ENCODE measurements at places on chromosomes 7 and 10.

- DNase-seq, result no peak
Observed at GRCh38 chr10:96655461-96656197, 64.7 kb downstream of the PIK3AP1 start.

GRCh38 chr7:116704650-116705228 lies 32.7 kb downstream of the MET start:
- DNase-seq, result no peak

DNA sequence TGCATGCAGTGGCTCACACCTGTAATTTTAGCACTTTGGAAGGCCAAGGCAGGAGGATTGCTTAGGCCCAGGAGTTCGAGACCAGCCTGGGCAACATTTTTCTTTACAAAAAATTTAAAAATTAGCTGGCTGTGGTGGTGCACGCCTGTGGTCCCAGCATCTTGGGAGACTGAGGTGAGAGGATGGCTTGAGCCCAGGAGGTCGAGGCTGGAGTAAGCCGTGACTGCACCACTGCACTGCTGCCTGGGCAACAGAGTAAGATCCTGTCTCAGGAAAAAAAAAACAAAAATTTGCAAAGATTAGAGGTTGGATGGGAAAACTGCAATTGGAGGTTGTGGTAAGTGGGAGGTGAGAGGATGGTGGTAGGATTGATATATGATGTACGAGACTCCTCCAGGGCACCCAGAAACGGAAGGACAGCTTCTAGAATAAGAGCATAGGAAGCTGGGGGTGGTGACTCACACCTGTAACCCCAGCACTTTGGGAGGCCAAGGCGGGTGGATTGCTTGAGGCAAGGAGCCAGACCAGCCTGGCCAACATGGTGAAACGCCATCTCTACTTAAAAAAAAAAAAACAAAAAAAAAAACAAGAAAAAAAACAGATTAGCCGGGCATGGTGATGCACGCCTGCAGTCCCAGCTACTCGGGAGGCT lies 19.1 kb upstream of the PARP12 start:
- DNase-seq, result no peak

- no peak for DNase-seq
Observed at GRCh38 chr7:76338298-76339084, 20.3 kb downstream of the YWHAG start.

DNA sequence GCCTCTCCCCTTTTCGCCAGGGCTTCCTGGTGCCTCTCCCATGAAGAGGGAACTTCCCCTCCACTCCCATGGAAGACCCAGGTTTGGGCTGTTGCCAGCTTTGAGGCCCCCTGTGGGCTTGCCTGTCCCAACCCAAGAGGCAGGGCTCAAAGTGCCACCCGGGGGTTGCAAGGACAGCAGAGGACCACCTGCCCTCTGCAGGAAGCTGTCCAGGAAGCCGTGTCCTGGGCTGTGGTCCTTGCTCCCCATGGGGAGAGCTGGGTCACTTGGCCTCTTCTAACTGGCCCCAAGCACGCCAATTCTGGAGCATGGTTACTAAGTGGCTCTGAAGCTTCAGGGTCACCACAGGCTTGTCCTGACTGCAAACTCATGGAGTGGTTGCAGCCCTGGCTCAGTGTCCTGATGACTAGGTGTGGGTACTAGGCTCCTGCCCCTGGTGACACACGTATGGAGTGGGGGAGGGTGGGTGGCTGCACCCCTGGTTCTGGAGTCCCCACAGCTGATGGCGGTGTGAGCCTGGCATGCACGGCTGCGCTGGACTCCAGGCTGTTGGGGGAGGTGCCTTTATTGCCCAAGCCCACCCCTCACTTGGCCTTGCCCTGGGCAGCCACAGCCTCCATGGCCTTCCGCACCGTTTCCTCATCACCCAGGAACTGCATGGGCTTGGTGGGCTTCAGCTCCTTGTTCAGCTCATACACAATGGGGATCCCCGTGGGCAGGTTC lies 3.0 kb downstream of the PGAM2 start:
- no peak for DNase-seq

DNA sequence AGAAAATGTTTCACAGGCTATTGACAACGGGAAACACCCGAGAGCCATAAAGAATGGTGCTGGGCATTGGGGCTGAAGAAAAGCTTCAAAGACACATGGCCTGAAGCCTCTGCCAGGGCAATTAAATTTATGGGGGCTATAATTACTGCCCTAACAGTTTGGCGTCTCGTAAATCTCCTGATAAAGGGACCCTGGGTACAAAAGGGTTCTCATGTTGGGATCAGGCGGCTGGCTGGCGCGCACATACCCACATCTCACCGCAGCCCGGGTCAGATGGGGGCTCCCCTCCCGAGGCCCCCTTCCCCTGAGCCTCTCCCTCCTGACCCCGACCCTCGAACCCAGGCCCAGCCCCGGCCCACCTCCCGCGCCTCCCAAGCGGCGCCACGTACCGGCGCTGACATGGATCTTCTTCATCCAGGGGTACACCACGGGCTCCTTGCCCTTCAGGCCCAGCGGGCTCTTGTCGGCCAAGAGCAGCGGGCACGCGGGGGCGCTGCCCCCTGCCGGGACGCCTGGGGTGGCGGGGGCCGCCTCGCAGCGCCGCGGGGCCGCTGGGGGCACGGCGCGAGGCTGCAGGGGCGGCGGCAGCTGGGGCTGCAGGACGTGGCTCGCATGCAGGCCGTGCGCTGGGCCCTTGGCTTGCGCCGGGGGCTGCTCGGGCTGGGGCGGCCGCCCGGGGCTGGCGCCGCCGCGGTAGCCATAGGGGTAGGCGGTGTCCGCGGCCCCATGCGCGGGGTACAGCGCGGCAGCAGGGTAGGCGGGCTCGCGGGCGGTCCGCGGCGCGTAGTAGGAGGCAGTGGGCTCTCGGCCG lies 623 bp downstream of the HOXA4 start:
- peak; percentile 33 for DNase-seq

DNA sequence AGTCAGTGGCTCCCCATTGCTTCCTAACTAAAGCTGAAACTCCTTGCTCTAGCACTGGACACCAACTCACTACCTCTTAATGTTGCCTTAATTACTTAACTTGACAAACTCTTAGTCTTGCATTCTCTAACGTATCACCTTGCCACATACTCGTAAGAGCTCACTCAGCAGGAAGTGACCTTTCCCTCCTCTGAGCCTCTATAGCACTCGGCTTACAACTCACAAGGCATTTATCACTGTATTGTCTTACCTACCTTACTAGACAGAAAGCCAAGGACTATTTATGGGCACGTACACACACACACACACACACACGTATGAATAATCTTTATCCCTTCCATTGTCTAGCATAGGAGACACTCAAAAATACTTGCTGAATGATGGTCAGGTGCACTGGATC lies 21.2 kb downstream of the CEP41 start:
- no peak for DNase-seq

- no peak for DNase-seq
Observed at GRCh38 chr10:106592396-106592795, 572.1 kb downstream of the SORCS1 start.

- no peak for DNase-seq
Observed at GRCh38 chr7:140027858-140028257, 34.9 kb downstream of the PARP12 start.

- DNase-seq, result no peak
Observed at GRCh38 chr7:115340828-115341227, 418.9 kb downstream of the MDFIC start.

DNA sequence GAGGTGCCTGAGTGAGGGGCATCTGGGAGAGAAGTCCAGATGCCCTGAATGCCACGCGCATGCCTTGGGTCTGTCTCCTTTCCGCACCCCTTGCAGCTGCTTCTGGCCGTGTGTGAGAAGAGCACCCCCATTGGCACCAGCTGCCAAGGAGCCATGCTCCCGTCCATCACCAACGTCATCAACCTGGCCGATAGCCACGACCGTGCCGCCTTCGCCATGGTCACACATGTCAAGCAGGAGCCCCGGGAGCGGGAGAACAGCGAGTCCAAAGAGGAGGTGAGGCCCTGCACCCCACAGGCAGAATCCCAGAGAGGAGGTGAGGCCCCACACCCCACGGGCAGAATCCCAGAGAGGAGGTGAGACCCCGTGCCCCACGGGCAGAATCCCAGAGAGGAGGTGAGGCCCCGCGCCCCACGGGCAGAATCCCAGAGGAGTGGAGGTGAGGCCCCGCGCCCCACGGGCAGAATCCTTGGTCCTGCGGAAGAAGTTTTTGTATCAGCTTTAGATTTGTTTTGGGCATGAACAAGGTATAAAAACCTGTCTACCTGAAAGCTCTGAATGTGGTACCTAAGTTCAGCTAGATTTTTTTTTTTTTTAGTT lies 91.8 kb downstream of the TRRAP start:
- DNase-seq, result no peak

GRCh38 chr10:964321-964987 lies 23.8 kb upstream of the GTPBP4 start:
- DNase-seq, result no peak

DNA sequence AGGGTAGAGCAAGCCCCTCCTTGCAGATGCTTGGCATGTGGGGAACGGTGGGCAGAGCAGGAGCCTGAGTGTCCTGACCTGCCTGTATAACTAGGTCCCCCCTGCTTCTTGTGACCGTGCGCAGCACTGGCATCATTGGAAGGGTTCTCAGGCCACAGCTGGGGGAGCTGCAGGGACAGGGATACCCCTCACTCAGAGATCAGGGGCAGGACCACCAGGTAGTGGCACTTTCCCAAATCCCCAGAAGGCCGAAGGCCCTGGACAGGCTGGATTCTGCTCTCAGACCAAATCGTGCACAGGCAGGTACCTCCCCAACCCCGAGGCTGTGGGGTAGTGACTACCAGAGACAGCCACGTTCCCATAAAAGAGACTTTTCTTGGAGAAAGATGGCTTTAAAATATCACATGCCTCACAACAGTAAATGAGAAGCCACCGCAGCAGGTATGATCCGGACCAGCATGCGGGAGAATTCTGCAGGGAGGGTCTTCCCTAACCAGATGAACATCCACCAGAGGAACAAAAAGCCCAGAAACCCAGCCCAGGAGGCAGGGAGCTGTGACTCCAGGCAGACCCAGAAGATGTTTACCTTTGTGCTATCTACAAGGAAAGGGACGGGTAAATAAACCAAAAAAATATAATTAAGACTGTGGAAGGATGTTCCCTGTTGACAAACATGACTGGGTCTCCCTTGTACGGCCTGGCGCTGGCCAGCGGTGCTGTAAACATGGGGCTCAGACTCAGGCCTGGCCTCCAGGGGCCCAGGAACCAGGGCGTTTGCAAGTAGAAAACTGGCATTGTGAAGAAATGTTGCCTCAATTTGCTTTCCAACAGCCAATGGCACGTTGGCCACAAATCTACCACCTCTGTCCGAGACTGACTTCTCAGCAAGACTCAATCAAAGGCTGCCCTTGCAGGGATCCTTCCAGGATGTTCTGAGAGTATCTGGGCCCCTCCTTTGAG lies 180.0 kb downstream of the TNS3 start:
- no peak for DNase-seq

DNA sequence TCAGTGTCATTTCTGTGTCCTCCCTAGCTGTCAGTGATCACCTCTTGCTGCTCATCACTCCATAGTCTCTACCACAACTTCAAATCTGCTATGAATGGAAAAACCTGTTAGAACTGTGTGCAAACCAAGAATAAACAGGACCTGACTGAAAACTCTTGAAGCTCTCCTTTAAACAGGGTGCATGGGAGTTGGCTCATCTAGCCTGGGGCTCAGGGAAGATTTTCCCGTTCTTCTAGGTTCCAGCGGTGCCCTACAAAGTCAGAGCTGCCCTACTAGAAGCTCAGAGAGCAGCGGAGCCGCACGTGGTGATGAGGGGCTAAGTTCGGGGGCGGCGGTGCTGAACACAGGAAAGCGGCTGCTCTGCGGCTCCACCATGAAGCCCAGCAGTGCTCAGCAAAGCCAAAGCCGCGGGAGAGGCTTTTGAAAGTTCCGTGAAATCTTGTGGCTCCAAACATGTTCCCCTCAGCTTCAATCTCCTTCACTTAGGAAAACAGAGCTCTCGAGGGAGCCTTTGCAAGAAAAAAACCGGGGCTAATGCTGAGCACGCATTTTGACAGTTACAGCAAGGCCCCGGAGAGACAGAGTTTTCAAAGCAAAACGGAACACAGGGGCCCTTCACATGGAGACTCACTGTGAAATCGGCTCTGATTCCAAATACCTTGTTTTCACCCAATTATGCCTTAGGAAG lies 30.5 kb downstream of the RGS10 start:
- DNase-seq, result no peak

GRCh38 chr7:18125476-18125875 lies 97.8 kb upstream of the PRPS1L1 start:
- DNase-seq, result no peak

DNA sequence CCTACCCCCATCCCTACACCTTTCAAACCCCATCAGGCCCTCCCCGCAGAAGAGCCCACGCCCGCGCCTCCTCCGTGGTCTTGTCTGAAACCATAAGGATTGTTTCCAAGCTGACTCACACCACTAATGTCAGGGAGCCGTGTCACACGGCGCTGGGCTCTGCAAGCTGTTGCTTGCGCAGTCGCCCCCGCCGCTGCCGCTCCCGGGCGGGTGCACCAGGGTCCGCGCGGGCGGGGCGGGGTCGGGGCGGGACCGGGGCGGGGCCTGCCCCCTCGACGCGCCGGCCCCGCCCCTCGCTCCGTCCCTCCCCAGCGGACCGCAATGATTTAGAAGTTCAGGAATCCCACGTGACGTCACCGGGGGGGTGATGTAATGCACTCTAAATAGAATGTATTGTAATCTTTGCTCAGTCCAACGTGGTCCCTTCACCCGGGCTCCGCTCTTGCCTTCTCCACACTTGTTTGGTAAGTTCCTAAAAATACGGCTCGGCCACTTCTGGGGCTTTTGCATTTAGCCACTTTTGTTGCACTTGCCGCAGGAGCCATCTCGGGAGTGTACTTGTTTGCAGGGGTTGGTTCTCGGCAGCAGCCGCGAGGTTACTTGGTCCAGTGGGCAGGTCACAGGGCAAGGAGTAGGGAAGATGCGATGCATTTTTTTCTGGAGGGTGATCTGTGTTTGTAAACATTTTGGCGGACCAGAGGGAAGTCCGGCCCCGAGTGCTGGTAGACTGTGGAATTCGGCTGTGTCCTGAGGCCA lies 3.2 kb upstream of the CREB5 start:
- peak; percentile 45 for DNase-seq

- DNase-seq, result no peak
Observed at GRCh38 chr10:4538016-4538415, 288.0 kb upstream of the AKR1E2 start.

DNA sequence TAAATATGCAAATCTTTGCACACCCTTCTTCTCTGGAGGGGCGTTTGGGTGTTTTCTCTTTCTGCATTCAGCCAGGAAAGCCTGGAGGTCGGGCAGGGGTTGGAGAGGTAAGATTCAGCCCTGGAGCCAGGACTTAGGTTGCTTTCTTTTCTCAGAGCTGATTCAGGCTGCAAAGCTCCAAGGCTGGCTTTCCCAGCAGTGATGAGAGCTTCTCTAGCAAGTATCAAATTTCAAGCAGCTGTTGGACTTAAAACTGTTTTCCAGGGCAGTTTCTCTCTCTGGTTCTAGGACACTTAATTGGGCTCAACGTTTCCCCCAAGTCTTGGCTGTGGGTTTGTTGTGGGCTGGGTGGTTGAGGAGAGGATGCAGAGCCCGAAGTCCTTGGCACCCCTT lies 608 bp downstream of the AKR1B10 start:
- DNase-seq, result peak; percentile 52

DNA sequence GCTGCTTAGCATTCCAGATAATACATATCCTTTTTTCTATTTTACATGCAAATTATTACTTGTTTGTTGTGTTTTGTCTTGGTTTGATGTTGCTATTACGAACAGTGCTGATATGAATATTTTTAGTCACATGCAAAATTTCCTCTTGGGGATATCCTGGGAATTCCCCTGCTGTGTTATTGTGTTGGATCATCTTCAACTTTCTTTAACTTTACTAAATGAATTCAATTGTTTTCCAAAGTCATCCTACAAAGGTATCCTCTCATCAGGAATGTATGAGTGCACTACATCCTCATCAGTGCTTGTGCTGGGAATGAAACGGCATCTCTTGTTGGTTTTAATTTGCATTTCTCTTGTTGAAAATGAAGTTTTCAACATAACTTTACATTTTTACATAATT lies 87.1 kb downstream of the AASS start:
- no peak for DNase-seq

Data from WERI-Rb-1 (cell line).